Foreskin keratinocyte (primary cell): ENCODE measurements at places on chromosomes 3 and 15. TPM values are rescaled to one million over a fixed set of nuclear protein-coding genes. Genes with fewer than 3 reads are reported as not detected.

The IL20RB gene
- total RNA-seq = 104 and 118 TPM in 2 replicates

The MOBP gene
- not detected in 2 replicates for total RNA-seq

The PLXND1 gene
- 1.8 and 3.1 TPM in 2 replicates for total RNA-seq

The CPLX3 gene
- total RNA-seq = not detected in 2 replicates

The TIMP4 gene
- 0.14 TPM in 1 of 2 replicates, not detected in the other for total RNA-seq

The ZNF80 gene
- not detected in 2 replicates for total RNA-seq

The FEZF2 gene
- total RNA-seq = not detected in 2 replicates

The ENTPD3 gene
- 2.2 and 2.4 TPM in 2 replicates for total RNA-seq

The GRAMD1C gene
- total RNA-seq = 2.3 and 2.4 TPM in 2 replicates

The ALG1L2 gene
- total RNA-seq = not detected in 2 replicates

The NR1I2 gene
- total RNA-seq = not detected in 2 replicates
